Activated T-cell treated with anti-CD3 and anti-CD28 coated beads for 4 hours (primary cell): ENCODE measurements at places on chromosomes 6 and 20.
A peak's percentile ranks its signal among the peaks of the same experiment; 100 is the strongest.

- no peak for DNase-seq
Measured at GRCh38 chr6:94456266-94456665, 1036.9 kb upstream of the EPHA7 start.

DNA sequence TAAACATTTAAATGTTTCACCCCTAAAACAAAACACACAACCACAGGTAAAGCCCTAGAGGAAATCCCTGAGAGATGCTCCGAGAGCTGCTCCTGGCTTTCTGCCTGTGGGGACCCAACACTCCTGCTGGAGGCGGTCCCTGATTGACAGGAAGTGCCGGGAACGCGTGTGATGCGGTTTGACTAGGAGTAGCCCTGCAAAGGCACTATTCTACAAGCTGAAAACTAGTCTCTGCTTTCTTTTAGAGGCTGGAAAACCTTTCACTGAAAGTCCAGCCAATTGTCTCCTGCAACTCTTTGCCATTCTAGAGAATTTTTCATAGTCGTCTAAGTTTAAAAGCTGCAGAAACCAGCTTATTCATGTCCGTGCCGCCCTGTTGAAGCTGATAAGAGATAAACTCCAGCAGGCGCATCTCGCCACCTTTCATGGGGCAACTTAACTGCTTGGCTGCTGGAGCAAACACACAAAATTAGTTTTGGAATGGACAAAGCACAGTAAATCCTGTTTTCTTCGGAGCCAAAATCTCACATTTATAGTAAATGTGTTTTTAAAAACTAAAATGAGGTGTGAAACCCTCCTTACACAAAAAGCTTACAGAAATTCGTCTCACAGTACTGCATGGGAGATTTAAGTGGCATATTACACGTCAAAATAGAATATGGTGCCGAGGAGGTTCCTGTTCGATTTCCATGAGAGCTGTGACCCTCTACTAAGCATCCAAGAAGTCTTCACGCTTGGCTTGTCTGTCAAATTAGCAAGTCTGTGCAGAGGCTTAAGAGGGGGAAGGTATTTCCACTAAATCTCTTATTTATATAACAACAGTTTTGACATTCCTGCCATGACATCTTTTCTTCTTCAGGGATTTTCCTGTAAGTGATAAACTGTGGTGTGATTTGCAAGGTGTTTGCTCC is 46.9 kb downstream of the DACT2 start:
- DNase-seq: no peak

- no peak for DNase-seq
Measured at GRCh38 chr6:157020398-157020797, 243.2 kb downstream of the ARID1B start.

GRCh38 chr6:44976677-44977641 is 351.2 kb upstream of the RUNX2 start:
- DNase-seq: no peak

GRCh38 chr6:129684323-129684884 is 25.6 kb downstream of the ARHGAP18 start:
- no peak for DNase-seq

GRCh38 chr20:43955062-43955749 is 40.6 kb downstream of the TOX2 start:
- peak; percentile 28 for DNase-seq

DNA sequence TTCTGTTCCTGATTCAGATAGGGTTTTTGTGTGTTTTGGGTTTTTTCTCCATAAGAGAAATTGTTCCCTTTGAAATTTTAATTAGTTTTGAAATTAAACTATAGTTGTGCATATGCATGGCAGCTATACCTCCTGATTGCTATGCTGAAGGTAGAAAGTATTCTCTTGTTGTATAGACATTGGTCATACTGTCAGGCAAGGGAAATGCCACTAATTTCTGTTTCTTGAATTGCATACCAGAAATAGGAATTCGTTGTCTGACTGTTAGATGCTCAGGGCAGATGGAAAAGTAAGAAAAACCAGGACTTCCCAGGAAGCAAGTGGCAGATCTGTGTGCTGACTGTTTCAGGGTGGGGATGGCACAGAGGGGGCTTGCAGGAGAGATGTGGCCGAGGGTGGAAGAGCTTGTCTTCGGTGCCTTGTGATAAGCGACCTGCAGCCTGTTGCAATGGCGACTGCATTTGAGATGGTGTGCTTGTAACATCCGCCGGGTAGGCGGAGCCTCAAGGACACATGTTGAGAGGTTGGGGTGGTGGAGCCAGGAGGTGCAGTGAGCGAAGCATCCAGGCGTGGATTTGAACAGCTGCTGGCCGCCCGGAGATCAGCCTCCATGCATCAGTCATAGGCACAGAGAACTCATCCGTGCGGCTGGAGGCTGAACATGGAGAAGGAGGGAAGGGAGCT is 42.8 kb downstream of the RREB1 start:
- no peak for DNase-seq

GRCh38 chr6:167569879-167570278 is 245.0 kb downstream of the TTLL2 start:
- no peak for DNase-seq

DNA sequence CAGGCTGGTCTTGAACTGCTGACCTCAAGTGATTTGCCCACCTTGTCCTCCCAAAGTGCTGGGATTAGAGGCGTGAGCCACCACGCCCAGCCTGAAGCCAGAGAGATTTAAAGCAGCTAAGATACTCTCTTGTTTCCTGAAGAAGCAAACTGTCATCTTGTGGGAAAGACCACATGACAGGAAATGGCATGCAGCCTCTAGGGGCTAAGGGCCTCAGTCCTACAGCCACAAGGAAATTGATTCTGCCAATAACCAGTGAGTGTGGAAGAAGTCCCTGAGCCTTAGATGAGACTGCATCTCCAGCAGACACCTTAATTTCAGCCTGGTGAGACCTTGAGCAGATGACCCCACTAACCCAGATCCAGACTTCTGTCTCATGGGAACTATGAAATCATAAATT is 40.9 kb downstream of the KIZ start:
- no peak for DNase-seq

- DNase-seq: no peak
Measured at GRCh38 chr6:26257272-26257671, 107.7 kb upstream of the BTN3A2 start.

- peak; percentile 58 for DNase-seq
Measured at GRCh38 chr20:41173161-41173721, 35.9 kb downstream of the PLCG1 start.

- no peak for DNase-seq
Measured at GRCh38 chr6:42128460-42129359, 13.7 kb downstream of the C6orf132 start.

GRCh38 chr6:149451376-149452036 is 33.3 kb downstream of the ZC3H12D start:
- DNase-seq: no peak

DNA sequence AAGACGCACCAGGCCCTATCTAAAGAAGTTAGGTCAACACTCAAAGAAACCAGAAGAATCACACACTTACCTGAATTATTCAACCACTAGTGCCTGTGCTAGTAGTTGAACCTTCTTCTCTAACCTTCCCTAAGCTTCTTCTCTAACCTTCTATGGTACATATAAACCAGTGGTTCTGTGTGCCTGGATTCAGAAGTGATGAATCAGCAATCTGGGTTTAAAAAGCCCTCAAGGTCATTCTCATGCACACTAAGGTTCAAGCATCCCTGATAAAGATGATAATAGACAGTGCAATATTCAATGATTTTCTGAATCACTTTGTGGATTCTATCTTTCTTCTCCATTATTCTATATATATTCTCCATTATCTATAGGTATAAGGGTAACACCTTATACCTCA is 271.4 kb upstream of the TBX18 start:
- no peak for DNase-seq
